Progenitor cell of endocrine pancreas (in vitro differentiated cells): ENCODE measurements at places on chromosomes 1 and 21.
A peak's percentile ranks its signal among the peaks of the same experiment; 100 is the strongest.

DNA sequence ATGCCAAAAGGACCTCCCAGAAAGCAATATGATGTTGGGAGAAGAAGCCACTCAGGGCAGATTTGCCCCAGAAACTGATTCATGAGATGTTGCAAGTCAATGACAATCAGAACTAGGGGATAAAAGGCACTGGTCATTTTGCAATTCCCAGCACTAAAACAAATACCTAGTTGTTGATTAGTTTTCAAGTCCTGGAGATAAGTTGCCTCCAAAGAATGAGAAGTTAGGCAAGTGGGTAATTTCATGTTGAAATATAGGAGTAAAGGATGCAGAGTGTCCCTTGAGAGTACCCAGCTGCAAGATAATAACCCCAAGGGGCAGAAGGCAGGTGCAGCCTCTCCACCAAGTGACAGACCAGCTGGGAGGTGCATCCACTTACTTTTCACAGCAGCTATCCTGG is 363.6 kb downstream of the PBX1 start:
- DNase-seq: no peak

GRCh38 chr1:59291561-59291960 is 5.3 kb upstream of the FGGY start:
- DNase-seq: no peak

DNA sequence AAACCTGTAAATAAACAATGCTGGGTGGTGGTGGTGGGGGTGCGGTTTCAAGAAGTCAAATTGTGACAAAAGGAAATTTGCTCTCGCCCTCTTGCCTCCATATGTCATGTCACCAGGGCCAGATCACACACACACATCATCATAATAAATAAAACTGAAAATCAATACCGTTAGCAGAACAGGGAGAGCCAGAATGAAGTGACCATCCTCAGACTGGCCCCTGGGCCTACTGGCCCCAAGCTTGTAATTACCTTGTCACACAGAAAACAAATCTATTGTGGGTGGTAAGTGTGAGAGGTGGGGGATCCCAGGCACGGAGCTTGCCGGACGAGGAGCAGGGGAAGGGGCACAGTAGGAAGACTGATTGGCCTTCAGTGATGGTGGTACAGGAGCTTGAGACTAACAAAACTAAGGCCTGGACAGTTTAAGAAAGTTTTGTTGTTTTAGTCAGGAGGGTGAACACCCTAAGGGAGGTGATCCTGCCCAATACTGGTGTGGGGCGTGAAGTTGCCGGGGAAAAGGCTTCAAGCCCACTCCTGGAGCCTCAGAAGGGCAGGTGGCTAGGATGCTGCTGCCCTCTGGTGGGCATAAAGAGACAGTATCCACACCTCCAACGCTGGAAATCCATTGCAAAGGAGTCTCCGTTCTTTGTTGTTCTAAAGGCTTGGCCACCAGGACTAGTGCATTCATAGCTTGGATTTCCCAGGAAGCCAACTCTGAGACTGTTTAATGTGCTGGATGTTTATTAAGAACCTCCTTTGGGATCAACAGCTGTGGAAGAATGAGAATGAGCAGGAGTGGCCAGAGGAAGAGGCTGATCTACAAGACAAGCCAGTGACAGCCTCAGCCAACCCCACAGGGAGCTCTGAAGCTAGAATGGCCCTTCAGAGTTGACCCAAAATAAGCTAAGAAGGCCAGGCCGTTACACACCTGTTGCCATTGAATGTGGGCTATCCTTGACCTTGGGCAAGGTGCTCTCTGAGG is 8.1 kb upstream of the C1orf216 start:
- peak; percentile 51 for DNase-seq

DNA sequence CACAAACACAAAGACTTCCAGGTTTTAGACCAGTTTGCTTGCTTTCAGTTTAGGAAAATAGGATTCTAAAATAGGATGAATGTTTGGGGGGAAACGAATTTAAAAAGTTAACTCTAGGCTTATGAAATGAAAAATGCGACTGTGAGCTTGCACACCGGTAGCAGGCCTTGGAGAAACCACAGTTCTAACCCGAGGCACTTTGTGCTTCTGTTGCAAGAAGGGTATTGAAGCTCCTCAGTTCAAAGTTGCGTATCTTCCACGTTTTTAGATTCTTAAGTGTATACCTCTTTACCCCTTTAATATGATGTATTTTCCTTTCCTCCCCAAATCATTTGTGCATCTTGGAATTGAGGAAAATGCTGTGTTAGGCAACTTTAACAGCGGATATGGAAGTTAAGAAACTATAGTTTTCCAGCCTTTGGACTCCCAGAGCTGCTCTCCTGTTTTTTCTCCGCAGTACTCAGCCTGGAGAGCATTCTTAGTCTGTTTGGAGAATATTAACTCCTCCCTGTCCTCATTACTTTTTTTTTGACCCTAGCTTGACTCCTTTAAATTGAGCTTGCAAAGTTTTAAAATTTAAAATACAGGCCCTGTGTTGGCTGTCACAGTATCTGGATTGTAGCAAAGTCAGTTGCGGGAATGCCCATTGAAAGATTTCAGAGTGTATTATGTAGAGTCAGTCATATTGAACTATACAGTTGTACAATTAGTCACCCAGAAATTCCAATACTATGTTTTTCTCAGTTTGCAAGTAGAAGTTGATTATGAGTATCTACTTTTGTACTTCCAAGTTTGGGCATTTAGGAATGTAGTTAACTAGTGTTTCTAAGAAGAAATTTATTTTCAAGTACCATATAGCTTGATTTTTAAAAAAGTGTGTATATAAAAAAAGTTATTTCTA is 2.6 kb downstream of the MRPS6 start:
- DNase-seq: no peak

- no peak for DNase-seq
Measured at GRCh38 chr1:39238476-39238875, 34.0 kb downstream of the MACF1 start.

DNA sequence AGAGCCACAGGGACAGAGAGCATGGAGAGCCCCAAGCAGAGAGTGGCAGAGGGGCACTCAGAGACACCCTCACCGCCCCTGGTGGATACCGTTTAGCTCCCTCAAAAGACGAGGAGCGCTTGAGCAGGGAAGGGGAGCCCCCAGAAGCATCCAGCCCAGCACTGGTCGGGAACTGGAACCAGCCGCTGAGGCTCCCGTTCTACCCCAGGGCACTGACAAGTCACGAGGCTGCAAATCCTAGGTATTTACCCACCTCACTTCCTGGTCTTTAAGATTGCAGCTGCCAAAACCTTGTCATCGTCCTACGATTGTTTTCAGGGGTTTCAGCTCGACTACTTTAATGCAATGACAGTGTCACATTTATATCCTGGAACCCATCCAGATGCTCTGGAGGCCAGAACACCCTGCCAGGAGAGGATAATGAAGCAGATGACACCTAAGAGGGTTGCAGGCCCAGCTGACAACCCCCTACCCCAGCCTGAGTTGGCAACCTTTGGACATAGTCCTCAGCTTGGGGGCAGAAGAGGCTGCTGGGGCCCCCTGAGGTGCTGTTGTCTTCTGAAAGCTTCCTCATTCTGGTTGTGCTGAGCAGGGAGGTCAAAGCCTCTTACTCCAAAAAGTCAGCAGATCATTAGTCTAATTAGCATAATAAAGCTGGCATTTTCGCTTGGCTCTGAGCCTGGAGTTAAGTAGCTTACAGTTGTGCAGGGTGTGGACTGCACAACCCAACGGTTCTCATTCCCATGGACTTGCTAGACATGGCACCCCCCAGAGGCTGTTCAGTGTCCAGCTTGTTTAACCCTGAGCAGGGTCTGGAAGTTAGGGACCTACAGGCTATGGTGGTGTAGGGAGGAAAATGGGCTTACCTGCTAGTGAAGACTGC is 20.6 kb upstream of the BACE2 start:
- DNase-seq: no peak

GRCh38 chr1:102919659-102920058 is 188.7 kb downstream of the COL11A1 start:
- no peak for DNase-seq

DNA sequence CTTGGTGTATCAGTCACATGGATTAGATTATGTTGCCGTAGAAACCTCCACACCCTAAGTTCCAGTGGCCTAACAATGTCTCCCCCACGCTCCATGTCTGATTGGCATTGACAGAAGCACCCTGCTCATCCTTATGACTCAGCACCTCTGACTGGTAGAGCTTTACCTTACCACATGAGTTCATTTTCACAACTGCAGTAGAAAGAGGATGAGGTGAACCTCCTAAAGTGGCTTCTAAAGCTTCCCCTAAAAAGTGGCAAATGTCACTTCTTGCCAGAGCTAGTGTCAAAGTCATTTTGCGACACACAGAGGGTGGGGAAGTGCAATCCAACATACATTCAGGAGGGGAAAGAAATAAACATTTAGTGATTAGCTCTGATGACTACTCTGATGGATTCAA is 30.6 kb upstream of the LYPD8 start:
- DNase-seq: no peak

GRCh38 chr1:201063145-201063544 is 39.6 kb upstream of the KIF21B start:
- no peak for DNase-seq

- DNase-seq: no peak
Measured at GRCh38 chr1:229579059-229579673, 20.7 kb upstream of the ABCB10 start.

DNA sequence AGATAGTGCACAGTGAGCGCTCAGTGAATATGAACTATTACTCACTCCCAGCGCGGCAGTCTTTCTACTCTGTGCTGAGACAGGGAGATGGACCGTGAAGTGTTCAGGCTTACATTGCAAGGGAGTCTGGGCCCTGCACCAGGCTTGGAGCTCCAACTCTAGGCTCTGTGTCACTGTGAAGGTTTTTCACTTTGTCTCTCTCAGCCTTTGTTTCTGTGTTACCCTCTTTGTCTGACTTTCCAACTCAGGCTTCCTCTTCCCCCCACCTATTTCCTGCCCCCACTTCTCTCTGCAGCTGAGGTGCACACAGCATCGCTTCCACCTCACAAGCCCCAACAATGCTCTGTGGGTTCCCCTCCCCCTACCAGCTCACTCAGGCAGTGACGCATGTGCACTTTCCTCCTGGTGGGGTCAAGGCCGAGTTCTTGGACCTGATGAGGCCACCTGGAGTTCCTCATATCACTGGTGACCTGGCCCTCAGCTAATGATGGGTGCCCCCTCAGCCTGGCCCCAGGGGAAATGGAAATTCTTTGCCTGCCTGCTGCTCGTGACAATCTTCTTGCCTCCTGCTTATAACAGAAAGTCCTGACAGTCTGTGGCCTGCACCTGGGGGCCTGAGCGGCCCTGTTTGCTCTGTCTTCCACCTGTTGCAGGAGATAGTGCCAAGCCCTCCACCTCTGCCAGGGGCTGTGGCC is 1.1 kb upstream of the LCK start:
- no peak for DNase-seq

DNA sequence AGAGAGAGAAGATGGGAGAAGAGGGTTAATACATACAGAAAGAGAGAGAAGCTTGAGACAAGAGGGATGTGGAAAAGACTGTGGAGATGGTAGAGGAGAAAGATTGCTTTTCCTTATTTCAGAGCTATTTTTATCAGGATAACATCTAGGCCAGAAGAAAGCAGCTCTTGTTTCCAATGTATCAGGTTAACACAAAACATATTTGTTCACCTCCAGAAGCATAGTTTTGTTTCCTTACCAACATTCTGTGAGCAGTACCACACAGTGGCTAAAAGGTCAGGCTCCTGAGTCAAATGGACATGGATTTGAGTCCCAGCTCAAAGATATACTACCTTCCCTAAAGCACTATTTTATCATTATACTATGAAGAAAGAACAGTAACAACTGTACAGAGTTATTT is 185.5 kb downstream of the DUSP10 start:
- no peak for DNase-seq

DNA sequence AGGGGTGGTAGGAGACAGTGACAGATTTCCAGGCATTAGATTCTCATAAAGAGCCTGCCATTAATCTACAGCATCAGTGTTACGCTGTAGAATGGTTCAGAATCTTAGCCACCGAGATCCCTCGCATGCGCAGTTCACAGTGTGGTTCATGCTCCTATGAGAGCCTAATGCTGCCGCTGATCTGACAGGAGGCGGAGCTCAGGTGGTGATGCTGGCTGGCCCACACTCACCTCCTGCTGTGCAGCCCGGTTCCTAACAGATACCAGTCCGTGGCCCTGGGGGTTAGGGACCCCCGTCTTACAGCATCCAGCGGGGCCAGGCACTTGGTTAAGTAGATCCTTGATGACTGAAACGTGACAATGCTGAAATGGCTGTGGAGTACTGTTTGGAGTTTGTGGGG is 163.6 kb upstream of the C1orf21 start:
- DNase-seq: no peak

DNA sequence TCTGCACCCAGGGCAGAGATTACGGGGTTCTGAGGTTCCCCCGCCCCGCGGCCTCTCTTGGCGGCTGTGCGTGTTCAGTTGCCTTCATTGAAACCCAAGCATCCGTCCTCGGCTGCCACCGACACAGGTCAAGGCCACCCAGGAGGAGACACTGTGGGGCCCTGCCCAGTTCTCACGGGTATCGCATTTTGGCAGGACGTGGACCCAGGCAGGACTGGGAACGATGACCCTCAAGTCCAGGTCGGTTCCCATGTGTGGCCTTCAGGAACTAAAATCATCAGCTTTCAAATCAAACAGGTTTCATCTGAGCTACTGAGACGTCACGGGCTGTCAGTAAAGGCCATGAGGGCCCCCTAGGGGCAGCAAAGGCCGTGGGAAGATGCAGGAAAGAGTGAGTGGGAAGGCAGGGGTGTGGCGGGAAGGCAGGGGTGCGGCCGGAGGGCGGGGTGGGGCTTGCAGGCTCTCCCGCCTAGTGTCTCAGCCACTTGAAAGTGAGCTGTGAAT is 7.0 kb upstream of the C1orf174 start:
- DNase-seq: no peak

DNA sequence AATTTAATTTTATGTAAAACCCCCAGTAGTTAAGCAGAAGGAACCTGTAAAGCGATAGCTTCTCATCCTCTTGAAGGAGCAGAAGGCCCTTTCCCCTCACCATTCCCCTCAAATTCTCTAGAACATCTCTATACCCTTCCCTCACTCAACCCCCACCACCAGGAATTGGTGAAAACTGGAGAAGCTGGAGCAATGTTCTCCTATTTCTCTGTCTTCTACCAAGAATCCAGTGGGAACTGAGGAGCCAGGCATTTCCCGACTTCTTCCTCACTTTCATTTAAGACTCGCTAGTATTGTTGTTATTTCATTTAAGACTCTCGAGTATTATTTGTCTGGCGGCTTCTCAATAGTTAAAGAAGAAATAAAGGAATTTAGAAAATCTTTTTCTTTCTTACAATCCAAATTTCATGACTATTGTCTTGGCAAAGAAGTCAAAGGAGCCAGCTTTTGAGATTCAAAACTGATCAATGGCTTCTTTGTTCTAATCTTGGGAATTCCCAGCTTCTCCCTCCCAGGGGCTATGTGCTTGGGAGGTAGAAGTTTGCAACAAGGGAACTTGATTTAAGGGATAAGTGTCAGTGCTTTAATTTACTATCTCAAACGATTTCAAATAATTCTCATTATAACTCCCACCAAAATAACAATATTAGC is 253.3 kb upstream of the ADGRL2 start:
- no peak for DNase-seq

GRCh38 chr1:241842565-241842964 is 5.4 kb upstream of the EXO1 start:
- DNase-seq: no peak

DNA sequence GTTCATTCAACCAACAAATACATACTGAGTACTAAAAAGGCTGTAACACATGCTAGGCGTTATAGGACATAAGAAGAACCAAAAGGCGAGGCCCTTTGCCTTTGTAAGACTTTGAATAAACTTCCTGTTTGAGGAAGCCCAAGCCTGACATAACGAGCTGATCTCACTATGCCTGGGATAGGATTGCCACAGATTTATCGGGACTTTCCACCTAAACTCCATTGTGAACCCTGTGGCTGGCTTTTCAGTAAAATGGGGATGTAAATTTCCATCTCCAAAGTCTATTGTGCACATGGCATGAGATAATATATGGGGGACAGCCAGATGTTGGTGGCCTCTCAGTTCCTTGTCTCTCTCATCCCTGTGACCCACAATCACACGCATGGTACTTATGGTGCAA is 41.9 kb downstream of the LMO4 start:
- no peak for DNase-seq
